ENCODE measurements at places on chromosomes 11 and 22. TPM values are rescaled to one million over a fixed set of nuclear protein-coding genes. Genes with fewer than 3 reads are reported as not detected.

DNA sequence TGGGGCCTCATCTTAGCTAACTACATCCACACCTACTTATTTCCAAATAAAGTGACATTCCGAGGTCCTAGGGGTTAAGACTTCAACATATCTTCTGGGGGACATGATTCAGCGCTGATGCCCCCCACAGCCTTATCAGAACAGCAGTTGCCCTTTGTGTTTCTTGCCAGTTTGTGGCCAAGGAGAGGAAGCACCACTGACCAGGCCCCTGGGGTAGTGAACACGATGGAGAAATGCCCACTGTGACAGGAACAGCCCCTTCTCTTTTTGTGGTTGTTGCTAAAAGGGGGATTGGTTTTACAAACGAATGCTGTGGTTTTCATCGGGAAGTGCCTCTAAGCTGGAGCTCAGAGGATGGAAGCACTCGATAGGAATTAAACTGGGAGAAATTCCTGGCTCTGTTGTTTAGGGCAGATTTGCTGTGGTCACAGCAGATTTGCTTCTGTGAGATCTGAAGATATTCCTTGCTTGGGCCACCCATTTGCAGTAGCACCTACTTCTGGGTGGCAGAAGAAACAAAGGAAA is 88.8 kb downstream of the ABTB2 start:
- DNase-seq: no peak
- H3K4me1 ChIP-seq: peaks cover 3% of the 10 kb centered on the region
- H3K4me3 ChIP-seq: no peak overlapping the region
- H3K27me3 ChIP-seq: no peaks in the 10 kb centered on the region
- H3K27ac ChIP-seq: no peak overlapping the region
- no peaks in the 10 kb centered on the region for H3K36me3 ChIP-seq

Gene TMEM86A
- total RNA-seq: 7.4 TPM

DNA sequence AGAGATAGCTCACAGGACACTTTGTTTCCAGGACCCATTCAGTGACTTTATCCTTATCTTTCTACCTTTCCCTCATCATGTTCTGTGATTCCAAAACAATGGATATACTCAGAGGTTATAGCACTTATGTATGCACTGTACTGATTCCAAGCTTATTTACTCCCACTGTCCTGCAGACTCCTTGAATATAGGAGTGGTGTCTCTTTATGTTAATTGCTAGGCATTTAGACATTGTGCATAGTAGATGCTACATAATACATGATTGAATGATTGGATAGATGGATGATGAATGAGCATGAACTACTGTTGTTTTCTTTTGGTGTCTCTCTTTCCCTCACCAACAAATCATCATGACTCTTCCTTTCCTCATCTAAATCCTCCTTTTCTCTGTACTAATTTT is 279.1 kb upstream of the RAG2 start:
- DNase-seq: no peak
- no peak overlapping the region for H3K4me3 ChIP-seq
- no peaks in the 10 kb centered on the region for H3K27me3 ChIP-seq
- H3K36me3 ChIP-seq: no peaks in the 10 kb centered on the region
- no peak overlapping the region for H3K27ac ChIP-seq

DNA sequence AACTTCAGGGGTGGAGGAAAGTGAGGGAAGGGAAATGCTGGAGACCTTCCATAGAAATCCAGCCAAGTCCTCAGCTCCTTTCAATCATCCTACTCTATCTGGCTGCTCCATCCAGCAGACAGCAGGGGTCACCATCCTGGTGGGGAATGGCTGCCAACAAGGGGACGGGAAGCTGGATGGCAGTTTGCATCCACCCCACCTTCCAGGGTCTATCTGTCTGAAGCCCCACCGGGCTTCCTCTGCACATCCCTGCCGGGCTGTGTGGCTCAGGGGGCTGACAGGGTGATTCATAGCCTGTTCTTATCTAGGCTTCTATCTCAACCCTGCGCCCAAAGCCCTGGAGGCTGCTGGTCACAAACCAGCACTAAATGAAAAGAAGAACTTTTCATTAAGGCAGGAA is 1.1 kb downstream of the SYTL2 start:
- no peaks in the 10 kb centered on the region for H3K36me3 ChIP-seq
- peak overlapping the region; percentile 90 for H3K4me3 ChIP-seq
- no peaks in the 10 kb centered on the region for H3K4me1 ChIP-seq
- peak overlapping the region; percentile 3 for H3K27ac ChIP-seq
- H3K27me3 ChIP-seq: no peaks in the 10 kb centered on the region
- peak; percentile 68 for DNase-seq

Gene TRIM48
- total RNA-seq: not detected

- H3K4me3 ChIP-seq: no peak overlapping the region
- no peaks in the 10 kb centered on the region for H3K4me1 ChIP-seq
- no peak overlapping the region for H3K27ac ChIP-seq
Observed at GRCh38 chr11:64713016-64713707, 9.8 kb downstream of the NRXN2 start.

DNA sequence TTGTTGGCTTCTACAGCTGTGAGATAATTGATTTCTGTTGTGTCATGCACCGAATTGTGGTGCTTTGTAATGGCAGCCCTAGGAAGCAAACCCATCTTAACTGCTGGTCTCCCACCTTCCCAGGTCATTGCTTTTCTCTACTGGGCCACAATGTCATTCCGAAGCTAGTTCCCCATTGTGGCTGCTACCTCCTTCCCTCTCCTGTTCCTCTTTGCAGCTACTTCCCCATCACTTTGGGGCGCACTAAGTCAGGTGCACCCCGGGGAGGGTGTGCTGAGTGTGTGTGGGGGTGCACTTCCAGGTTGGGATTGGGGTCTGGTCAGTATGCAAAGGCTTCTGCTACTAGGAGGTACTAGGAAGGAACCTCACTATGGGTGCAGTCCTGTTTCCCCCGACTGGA is 109.3 kb downstream of the ST3GAL4 start:
- H3K27me3 ChIP-seq: no peaks in the 10 kb centered on the region
- H3K4me1 ChIP-seq: no peaks in the 10 kb centered on the region
- H3K36me3 ChIP-seq: no peaks in the 10 kb centered on the region

DNA sequence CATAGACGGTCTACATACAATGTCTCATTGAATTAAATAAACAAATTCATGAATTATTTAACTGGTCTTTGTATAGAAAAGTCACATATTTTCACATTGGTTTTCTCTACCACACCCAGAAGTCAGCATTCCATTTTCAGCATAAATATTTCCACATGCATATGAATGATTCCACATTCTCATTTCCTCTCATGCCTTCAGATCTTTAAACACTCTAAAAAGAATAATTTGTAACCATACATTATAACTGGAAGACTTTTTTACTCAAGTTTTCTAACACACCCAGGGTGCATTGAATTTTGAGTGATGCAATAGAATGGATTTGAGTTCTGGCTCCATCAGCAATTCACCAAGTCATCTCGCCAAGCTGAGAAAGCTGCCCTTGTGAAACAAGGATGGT is 501.8 kb upstream of the TENM4 start:
- H3K36me3 ChIP-seq: no peaks in the 10 kb centered on the region
- H3K27me3 ChIP-seq: no peaks in the 10 kb centered on the region
- H3K4me1 ChIP-seq: no peaks in the 10 kb centered on the region
- no peak overlapping the region for H3K4me3 ChIP-seq

DNA sequence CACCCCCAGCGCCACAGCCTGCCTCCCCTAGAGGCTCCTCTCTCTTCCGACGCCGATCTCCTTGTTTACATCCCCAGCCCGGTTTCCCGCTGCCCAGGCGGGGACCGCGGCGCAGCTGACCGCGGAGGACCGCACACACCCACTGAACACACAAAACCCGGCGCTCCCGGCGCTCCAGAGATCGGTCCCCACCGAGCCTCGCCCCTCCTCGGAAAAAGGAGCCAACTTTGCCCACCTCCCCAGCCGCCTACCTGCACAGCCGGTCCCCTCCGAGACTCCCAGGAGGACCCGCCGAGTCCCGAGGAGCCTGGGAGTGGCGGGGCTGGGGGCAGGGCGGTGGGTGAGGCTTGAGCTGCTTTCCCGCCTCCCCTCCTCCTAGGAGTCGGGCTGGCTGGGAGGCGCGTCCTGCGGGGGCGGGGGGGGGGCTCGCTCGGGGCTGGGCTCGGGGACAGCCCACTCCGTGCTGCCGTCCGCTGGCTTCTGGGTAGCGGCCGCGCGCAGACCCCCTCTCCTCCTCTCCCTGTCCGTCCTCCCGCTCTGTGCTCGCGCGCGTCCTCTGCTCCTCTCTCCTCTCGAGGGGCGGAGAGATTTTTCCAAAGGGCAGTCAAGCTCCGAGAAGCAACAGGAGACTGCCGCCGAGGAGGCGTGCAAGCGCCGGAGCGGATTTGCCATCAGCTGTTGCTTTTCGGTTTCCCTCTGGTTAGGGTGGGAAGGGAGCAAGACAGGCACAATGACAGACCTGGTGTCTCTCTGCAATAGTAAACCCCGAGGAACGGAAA is at the start of gene FXYD6:
FXYD6 (minus strand) TSS at position 318 of the 779 bp plus-strand sequence. CDS start 33,882 bp downstream, outside the sequence.
- no peaks in the 10 kb centered on the region for H3K27me3 ChIP-seq
- H3K4me3 ChIP-seq: peak within 1 kb of the TSS; percentile 73
- peaks cover 17% of the 10 kb centered on the region for H3K4me1 ChIP-seq
- DNase-seq: peak; percentile 91
- H3K36me3 ChIP-seq: no peaks in the 10 kb centered on the region
- peak within 1 kb of the TSS; percentile 16 for H3K27ac ChIP-seq

- H3K36me3 ChIP-seq: no peaks in the 10 kb centered on the region
- H3K4me3 ChIP-seq: no peak overlapping the region
- DNase-seq: no peak
Observed at GRCh38 chr11:112899235-112900006, 61.8 kb upstream of the NCAM1 start.

- no peak overlapping the region for H3K4me3 ChIP-seq
- H3K27me3 ChIP-seq: no peaks in the 10 kb centered on the region
- H3K36me3 ChIP-seq: no peaks in the 10 kb centered on the region
- no peak for DNase-seq
- H3K4me1 ChIP-seq: no peaks in the 10 kb centered on the region
Observed at GRCh38 chr11:71310184-71310583, 57.8 kb upstream of the SHANK2 start.

DNA sequence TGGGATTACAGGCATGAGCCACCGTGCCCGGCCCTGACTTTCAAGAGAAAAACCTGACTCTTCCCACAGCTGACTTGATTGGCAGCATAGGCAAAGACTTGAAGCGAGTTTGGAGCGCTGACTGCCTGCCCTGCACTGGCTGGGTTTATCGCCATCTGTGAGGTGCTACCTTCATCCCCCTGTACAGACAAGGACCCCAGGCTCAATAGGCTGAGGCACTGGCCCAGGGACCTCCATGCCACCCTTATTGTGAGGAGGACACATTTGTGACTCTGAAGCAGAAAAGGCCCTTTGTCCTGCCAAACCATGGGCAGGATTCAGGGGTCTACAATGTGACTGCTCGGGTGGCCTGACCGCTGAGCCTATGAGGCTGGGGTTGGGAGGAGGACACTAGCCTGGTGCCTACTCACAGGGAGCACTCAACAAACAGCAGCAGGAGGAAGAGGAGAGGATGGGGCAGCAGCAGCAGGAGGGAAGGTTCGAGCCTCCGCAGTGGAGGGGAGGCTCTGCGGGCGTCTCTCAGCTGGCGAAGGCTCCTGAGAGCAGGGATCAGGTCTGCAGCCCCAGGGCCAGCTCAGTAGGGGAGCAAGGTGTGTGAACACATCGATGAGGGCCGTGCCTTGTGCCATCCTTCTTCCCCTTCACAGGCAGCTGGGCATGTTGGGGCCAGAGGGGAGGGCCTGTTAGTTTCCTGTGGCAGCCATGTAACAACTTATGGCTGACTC is 72.9 kb upstream of the WNT7B start:
- H3K27ac ChIP-seq: no peak overlapping the region
- peak; percentile 59 for DNase-seq
- no peaks in the 10 kb centered on the region for H3K36me3 ChIP-seq
- H3K27me3 ChIP-seq: no peaks in the 10 kb centered on the region

DNA sequence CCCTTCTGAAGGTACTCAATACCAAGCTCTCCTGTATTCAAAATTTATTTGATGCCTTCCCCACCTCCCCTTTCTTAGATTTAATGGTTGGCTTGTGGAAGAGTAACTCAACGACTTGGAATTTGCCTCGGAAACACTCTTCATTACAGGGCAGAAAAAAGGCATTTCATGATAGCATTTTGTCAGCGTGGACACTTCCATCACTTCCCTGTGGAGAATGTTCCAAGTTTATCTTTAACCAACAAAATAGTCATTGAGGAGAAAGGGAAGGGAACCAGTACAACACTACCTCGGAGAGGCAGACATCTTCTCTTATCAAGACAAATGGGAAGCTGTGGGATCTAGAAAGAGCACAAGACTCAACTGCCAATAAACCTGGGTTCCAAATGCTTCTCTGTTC is 177.2 kb upstream of the MTMR2 start:
- no peak overlapping the region for H3K27ac ChIP-seq
- H3K4me3 ChIP-seq: no peak overlapping the region
- peaks cover 18% of the 10 kb centered on the region for H3K4me1 ChIP-seq
- DNase-seq: no peak

GRCh38 chr11:82976786-82977185 is 75.2 kb downstream of the DDIAS start:
- no peaks in the 10 kb centered on the region for H3K27me3 ChIP-seq
- H3K27ac ChIP-seq: no peak overlapping the region
- no peak overlapping the region for H3K4me3 ChIP-seq
- no peak for DNase-seq

GRCh38 chr11:10108915-10109680 is 184.9 kb downstream of the SBF2 start:
- H3K27ac ChIP-seq: no peak overlapping the region
- no peak overlapping the region for H3K4me3 ChIP-seq
- H3K36me3 ChIP-seq: no peaks in the 10 kb centered on the region
- no peak for DNase-seq

DNA sequence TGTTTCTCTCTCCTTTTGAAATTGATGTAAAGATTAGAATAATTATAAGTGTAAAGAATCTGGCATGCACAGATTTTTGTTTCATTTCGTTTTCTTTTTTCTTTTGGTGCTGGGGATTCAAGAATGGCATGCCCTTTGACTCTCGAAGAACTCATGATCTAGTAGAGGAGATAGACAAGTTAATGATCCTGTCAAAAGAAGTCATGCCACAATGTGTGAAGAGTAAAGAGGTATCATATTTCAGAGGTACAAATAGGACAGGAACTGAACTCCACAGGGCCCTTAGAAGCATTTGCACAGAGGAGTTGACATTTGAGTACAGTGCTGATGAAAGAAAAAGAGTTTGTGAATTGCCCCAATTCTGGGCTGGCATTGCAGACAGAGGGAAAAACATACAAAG is 708.0 kb upstream of the ARHGAP42 start:
- H3K27me3 ChIP-seq: no peaks in the 10 kb centered on the region
- no peak overlapping the region for H3K4me3 ChIP-seq
- no peaks in the 10 kb centered on the region for H3K4me1 ChIP-seq
- DNase-seq: peak; percentile 43
- H3K36me3 ChIP-seq: no peaks in the 10 kb centered on the region

Gene TRIM44
- 88.9 TPM for total RNA-seq

Gene KLHDC7B
- 16.1 TPM for total RNA-seq

DNA sequence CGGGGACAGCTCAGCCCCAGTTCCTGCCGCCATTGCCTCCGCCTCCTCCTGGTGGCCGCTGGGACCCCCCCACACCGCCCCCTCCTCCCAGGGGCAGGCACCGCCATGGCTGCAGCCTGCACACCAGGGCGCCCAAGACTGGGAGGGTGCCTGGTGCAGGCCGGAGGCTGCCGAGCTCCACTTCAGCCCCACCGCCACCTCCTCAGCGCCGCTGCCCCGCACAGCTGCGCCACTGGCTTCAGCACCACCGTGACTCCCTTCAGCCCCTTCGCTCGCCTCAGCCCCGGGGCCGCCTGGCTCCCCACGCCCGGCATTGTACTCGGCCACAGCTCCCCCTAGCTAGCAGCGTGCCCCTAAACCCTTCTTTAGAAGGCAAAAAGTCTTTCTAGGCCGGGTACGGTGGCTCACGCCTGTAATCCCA is 131.1 kb downstream of the CRYBB2 start:
- no peaks in the 10 kb centered on the region for H3K36me3 ChIP-seq
- no peaks in the 10 kb centered on the region for H3K27me3 ChIP-seq
- H3K27ac ChIP-seq: no peak overlapping the region
- H3K4me1 ChIP-seq: no peaks in the 10 kb centered on the region

- H3K36me3 ChIP-seq: no peaks in the 10 kb centered on the region
- no peaks in the 10 kb centered on the region for H3K4me1 ChIP-seq
- no peak for DNase-seq
- no peak overlapping the region for H3K4me3 ChIP-seq
Observed at GRCh38 chr11:106625566-106625965, 392.7 kb downstream of the GUCY1A2 start.

Data from kidney (tissue), 22 donors.